Kasumi-1 (cell line): ENCODE measurements at places on chromosomes 12 and 14.

DNA sequence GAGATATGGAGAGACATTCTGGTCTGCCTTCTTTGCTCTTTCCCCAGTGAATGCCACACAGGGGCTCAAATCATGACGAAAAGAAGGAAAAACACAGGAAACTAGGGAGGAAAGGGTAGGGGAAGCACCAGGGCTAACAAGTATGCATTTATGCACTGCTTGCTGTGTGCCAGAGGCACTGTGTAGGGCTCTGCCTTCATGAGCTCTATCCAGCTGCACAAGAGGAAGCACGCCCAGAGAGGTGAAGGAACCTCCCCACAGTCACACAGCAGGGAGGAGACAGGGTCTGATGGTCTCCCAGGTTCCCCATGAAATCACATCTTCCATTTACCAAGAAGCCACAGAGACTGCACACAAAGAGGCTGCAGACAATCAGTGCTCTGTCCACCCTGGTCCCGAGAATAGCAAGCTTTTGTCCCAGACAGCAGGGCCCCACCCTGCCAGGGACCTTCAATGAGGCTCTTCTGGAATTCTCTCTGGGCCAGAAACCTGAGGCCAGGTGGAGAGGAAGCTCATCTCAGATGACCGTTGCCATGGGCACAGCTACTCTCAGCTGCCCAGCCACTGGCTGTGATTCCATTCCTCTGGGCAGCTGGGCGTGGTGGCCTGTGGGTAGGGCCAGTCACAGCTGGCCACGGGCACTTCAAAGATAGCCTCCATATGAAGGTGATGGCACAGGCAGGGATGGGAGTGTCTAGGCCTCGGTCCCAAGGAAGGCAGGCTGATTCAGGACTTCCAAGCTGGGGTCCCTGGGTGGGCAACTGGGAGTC, 7.3 kb upstream of the TRPV4 start:
- no peak for DNase-seq

GRCh38 chr12:3869865-3870264, 3.3 kb downstream of the PARP11 start:
- no peak for DNase-seq

DNA sequence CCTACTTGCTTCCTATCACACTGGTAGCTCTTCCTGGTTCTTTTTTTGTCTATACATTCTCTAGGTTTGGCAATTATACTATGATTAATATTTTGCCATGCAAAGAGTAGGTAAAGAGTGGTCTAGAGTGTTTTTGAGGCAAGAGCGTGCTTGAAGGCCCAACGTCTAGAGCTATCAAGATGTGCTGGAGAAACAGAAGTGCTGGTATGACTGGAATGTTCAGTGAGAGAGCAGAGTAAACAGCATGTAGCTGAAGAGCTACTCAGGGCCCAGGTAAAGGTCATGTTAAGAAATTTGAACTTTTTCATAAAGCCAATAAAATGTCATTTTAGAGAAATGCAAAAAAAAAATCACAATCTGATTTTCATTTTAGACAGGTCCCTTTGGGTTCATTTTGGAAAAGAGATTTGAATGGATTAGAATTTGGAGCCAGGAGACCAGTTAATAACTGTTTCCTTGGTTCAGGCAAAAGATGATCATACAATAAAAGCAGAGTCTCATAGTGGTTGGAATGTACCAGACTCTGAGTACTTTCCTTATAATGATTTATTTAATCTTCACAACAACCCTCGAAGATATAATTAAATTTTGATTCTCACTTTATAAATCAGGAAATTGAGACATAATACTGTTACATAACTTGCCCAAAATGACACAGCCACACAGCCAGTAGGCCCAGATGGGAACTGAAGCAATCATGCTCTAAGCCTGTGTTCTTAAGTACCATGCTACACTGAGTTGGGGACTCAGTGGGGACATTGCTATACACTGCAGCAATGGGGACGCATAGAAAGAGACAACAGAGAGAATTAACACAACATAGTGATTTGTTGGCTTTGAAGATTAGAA, 350.1 kb downstream of the NELL2 start:
- no peak for DNase-seq

GRCh38 chr12:69056743-69057515, 124.0 kb upstream of the CPM start:
- DNase-seq = no peak

- peak; percentile 31 for DNase-seq
Measured at GRCh38 chr14:44369401-44370123, 137.5 kb downstream of the FSCB start.

DNA sequence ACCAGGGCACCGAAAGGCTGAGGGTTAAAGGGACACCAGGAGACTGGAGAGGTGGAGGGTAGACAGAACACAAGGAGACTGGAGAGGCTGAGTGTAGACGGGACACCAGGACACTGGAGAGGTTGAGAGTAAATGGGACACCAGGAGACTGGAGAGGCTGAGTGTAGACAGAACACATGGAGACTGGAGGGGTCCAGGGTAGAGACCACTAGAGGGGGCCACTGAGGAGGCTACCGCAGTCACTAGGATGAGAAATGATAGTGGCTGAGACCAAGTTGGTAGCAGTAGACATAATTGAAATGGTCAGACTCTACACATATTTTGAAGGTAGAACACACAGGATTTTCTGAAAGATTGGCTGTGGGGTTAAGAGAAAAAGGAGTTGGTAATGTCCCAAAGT, 68.2 kb downstream of the PAH start:
- DNase-seq = no peak

- DNase-seq = peak; percentile 42
Measured at GRCh38 chr12:55955800-55956508, 9.9 kb downstream of the PMEL start.

- DNase-seq = no peak
Measured at GRCh38 chr12:102471556-102471955, 8.8 kb downstream of the IGF1 start.

GRCh38 chr14:67570453-67570852, 29.6 kb downstream of the PIGH start:
- DNase-seq = no peak

- DNase-seq = no peak
Measured at GRCh38 chr12:16168078-16168477, 109.4 kb downstream of the SLC15A5 start.

DNA sequence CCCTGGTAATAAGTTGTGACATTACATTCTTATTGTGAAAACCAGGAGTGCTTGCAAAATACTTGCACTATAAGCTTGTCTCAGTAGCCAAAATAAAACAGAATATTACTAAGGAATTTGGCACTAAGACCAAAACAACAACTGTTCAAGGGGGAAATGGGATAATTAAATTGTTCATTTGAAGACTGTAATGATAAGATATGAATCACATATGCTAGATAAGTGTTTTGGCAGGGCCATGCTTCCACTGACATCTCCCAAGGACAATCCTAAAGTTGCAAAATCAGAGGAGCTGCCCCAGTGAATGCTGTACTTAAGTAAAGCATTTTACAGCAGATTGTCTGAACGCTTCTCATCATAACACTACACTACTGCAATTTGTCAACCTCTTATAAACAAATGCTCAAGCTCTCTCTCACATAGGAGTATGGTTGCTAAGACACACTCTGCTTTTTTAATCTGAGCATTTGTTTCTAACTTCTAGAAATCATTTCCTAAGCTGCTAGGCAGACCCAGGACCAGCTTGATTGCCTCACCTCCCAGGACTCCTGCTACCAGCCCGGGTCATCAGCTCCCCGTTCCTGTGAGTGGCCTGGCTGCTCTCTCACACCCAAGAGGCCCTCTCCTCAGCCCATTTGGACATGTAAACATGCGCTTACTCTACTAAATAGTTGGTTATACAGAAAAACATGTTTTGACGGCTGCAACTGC, 191.5 kb downstream of the PAX9 start:
- no peak for DNase-seq

DNA sequence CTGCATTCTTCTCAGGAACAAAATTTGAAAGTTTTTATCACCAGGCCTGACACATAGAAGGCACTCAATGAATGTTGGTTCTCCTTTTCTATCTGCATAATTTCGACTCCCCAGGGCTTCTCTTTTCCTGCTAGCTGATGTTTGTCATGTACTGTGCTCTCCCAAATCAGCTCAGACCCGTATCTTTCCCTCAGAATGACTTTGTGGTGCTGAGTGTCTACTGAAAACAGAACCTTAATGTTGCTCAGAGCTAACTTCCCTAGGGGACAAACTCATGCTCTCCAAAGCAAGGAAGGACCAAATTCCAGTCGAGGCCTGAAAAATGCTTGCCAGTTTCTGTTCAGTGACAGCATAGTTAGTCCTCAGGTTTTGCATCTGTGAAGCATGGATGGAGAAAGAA, 1.9 kb downstream of the ARHGDIB start:
- peak; percentile 14 for DNase-seq

DNA sequence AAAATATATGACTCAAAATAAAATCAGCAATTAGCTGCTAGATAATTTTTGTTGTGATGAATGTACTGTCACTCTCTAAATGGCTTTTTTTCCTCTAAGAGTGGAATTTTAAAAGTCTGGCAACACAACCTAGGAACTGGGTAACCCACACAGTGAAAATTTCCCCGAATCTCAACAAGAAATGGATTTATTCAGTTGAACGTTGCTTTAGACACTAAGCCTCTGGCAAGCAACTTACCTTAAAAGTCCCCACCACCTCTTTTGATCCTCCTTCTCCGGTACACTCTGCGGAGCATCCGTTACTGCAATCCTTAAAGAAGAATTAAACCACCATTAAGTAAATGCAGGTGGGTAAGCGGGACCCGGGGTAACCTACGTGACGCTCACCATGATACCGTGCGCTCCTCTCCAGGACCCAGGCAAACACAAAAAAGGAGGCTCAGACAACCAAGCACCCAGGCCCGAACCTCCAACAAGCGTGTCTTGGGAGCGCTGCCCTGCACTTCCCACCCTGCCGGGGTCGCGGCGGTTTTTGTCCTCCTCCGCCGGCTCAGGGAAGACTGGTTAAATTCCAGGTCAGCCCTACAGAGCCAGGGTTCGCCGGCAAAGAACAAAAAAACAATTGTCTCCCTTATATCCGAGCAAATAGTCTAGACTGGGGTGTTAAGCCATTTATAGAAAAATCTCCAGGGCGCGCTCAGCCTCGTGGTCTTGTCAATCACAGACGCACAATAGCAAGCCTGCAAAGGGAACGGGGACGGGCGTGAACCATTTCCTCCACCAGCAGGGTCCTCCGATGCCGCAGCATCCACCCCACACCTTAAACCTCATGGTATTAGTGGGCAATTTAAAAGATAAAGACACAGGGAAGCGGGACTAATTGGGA, 47.1 kb downstream of the BCAT1 start:
- DNase-seq = no peak

DNA sequence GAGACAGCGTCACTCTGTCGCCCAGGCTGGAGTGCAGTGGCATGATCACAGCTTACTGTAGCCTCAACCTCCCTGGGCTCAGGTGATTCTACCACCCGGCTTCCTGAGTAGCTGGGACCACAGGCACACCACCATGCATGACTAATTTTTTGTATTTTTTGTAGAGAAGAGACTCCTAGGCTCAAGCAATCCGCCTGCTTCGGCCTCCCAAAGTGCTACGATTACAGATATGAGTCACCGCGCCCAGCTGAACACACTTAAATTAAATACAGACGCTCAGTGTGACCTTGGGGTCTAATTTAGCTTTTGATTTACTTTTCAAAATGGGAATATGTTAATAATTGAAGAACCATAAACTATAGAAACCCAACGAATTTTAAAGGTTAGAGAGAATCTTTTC, 77.2 kb downstream of the C2CD5 start:
- DNase-seq = no peak

DNA sequence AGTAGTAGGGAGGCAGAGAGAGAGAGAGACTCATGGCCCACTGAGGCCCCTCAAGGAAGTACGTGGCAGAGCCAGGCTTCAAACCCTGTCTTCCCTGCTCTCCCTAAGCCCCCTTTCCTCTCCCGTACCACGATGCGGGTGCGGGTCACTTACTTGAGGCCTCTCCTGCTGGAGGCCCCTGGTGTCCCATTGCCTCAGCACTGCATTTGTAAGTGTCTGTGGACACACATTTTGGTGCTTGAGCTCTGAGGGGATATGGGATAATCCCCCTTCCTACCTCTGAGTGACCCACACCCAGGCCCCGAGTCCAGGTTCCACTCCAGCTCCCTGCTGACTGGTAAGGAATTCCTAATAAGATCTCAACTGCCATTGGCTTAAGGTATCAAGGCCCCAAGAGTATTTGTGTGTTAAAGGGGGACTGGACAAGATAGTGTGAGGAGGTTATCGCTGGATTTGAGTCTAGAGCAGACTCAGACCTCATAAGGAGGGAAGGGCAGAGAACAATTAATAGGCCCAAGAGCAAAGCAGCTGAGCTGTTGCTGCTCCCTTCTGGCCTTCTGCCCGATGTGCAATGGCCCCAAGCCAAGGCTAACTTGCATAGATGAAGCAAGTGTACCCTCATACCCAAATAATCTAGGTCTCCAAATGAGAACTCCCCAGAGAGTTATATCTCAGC, 71.9 kb downstream of the CRACR2A start:
- no peak for DNase-seq

DNA sequence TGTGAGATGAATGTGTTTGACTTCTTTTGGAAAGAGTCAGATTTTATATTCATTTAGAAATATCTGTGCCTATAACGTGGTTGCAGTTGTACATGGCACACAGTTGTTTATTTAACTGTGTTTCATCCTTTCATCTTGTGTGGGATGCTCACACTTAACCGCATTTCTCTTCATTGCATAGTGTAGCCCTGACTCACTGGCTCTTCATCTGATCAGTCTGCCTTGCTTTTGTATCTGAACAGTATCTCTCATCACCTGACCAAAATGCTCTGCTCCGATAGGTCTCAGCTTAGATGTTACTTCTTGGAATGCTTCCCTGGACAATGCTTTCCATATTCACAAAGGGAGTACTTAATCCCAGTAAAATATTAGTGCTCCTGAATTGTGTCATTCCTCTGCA, 83.4 kb downstream of the PDE3A start:
- DNase-seq = no peak

GRCh38 chr12:43154498-43155045, 397.4 kb downstream of the ADAMTS20 start:
- no peak for DNase-seq

DNA sequence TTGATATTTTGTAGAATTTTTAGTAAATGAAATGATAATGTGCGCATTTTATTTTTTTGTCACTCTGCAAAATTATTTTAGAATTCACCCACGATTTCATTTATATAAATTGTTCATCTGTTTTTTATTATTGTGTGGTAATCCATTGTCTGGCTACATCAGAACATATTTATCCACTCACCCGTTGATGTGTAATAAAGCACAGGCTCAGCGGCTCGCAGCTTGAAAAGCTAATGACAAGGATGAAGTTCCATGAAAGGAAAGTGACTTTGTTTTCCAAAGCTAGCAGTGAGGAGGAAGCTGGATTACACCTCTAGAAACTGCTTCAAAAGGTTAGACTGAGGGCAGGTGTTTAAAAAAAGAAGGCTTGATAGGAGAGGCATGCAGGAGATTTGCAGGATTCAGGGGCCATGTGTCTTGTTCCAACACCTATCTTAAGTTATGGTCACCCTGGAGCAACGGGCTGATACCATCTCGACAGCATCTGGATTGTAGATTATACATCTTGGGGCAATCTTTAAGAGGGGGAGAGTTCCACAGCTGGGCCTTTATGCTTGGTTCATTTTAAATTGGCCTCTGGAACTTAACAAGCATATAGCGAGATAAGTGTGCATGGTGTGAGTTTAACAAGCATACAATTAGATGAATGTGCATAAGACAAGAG, 194.1 kb downstream of the TMTC3 start:
- DNase-seq = no peak
